ENCODE measurements at places on chromosomes 16 and 17.

DNA sequence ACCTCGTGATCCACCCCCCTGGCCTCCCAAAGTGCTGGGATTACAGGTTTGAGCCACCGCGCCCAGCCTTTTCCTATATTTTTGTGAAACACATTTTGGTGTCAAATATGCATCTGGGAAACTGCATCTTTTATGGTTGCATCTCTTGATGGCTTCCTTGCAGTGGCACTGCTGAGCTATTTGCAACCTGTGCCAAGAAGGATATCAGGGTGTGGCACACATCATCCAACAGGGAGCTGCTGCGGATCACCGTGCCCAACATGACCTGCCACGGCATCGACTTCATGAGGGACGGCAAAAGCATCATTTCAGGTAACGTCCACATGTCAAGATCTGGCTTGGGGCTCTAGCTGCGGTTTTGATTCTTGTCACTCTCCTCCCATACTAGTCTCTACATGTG, 16.8 kb upstream of the USP43 start:
- no peak for DNase-seq

DNA sequence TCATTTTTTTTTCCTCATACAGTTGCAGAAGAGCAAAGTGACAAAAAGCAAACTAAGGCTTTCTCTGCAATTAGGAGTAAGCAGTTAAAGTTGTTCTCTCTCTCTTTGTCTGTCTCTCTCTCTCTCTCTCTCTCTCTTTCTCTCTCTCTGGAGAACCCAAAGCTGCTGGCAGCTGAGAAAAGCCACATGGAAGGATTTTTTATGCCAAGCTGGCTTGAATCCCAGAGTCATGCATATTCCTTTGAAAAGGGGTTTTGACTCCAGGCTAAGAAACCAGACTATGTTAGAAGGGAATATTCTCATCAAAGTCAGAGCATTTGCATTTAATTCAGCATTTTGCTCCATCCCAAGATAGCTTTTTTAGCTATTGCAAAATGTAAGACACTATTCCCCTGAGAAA, 1114.2 kb upstream of the GOT2 start:
- DNase-seq: no peak

DNA sequence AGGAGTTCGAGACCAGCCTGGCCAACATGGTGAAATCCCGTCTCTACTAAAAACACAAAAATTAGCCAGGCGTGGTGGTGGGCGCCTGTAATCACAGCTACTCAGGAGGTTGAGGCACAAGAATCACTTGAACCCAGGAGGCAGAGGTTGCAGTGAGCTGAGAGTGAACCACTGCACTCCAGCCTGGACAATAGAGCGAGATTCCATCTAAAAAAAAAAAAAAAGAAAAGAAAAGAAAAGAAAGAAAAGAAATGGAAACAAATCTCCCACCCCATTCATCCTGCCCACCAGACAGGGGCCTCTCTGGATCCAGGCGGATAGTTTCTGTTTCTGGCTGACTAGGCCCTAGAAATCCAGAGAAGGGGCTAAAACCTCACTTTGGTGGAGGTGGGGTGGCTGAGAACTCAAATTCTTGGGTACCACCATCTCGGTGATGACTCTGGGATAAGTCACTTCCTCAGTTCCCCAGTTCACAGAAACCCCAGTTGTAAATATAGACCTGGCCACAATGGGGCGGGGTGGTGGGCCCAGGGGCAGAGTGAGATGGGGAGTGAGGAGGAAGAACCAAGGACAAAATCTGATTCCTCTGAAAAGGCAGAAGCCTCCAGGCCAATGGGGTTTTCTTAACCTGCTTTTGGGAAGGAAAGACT, 22.2 kb downstream of the SOCS1 start:
- peak; percentile 91 for DNase-seq

DNA sequence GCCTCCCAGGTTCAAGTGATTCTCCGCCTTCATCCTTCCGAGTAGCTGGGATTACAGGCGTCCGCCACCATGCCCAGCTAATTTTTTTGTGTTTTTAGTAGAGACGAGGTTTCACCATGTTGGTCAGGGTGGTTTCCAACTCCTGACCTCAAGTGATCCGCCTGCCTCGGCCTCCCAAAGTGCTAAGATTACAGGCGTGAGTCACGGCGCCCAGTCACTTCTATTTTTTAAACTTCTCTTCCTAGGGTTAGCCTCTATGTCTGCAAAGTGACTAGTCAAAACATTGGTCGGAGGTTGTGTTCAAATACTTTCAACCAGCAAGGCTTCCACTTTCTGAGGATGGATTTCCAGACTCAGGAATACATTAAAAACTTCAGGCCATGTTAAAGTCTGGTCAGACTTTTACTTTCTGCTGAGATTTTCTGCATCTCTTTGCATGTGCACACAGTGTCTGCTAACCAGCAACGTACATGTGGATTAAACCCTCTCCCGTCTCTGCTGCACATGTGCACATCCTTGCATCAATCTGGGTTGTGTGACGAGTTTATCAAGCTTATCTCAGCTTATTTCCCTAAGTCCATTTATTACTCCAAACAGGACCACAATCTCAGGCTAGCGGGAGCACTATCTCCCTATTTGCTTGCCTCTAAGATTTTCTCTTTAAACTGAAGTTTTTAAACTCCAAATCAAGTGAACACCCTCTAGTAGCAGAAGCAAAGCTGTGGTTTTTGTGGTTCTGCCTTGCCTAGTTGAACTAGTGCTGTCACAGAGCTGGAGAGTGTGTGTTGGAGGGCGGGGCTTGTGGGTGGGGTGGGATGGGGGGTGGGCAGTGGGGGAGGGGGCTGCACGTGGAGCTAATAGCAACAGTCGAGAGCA, 525.2 kb upstream of the GOT2 start:
- no peak for DNase-seq

GRCh38 chr17:42016411-42016831, 818 bp downstream of the DNAJC7 start:
- peak; percentile 23 for DNase-seq

GRCh38 chr16:2598723-2599122, 60.9 kb downstream of the PDPK1 start:
- DNase-seq: no peak

DNA sequence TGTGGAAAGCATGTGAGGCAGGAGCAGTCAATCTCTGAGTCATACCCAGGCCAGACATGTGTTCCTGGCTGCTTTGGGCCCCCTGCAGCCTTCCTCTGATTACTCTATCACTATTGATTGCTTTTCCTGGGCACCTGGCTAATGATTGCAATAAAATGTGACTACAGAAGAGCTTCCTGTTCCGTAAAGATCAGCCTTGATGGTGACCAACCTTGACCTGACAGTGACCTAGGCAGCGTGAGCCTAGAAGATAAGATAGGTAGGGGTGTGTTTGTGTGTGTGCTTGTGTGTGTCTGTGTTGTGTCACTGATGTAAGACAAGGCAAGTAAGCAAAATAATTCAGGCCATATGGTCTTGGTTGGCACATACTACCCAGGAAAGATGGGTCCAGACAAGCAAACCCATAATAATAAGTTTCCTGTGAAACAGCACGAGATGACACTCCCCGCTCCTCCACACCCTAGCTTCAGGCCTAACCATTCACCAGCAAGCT, 367.7 kb upstream of the CDH11 start:
- DNase-seq: no peak

DNA sequence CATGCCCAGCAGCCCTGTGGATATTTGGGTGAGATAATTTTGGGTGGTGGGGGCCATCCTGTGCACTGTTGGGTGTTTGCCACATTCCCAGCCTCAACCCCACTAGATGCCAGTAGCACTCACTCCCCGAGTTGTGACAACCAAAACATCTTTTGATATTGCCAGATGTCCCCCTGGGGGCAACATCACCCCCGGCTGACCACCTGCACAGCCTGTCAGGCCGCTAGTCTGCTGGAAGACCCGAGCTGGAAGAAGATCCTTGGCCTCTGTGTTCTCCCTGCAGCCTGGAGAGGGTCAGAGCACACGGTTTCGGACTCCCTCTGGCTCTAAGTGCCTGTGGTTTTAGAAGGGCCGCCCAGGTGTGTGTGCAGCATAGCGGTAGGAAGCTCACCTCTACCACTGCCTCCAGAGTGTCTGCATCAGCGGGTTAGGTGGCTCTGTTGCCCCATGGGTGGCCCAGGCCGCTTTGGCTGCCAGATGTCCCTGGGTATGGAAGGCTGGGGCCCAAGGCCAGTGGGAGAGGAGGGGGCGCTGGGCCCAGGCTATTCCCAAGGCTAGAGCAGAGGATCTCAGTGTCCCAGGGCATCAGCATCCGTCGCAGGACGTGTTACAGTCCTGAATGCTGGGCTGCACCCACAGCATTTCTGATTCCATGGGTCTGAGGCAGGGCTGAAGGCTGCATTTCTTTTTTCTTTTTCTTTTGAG, 195.8 kb upstream of the GSE1 start:
- no peak for DNase-seq

DNA sequence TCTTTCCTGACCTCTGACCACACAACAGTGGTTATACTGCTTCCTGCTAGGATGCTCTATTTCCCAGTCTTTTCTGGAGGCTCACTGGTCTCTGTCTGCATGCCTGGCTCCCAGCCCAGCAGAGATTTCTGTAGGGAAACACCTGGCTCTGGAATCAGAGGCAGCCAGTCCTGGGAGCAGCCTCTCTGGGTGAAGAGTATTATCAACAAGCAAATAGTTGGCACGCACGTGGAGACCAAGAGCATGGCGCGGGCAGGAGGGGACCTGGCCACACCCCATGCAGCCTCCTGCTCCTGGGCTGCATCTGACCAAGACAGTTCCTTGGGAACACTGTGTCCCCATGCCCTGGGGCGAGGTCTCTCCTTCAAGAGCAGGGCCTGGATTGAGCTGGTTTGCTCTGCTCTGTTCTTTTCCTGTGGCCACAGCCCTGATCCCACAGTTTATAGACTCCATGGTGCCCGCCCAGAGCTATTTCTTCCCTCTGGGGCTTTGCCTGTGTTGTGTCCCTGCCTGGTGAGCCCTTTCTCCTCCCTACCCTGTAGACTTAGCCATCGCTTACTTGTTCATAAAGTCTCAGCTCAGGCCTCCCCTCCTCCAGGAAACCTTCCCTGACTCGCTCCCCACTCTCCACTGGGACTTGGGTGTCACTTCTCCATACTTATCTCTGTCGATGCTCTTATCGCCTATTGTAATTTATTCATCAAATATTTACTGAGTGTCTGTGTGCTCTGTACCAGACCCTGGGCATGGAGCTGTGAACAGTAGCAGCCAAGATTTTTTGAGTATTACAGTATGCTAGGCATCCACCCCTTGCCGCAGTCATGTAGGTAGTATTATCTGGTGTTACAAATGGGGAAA, 60.6 kb downstream of the SCNN1B start:
- DNase-seq: no peak

DNA sequence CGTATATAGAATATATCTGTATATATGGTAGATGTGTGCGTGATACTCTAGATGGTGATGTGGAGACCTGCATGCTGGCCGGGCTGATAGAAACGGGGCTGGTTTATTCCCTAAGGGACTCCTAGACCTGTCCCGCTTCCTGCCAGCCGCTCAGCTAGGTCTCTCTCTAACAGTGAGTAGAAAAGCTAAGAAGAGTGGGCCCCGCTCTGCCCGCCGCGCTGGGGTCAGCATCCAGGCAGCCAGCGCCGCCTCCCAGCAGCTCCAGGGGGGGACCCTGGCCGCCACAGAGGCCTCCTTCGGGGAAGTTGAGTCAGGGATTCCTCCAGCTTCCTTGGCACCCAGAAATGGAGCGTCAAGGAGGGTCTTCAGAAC, 9.4 kb downstream of the CYGB start:
- no peak for DNase-seq

DNA sequence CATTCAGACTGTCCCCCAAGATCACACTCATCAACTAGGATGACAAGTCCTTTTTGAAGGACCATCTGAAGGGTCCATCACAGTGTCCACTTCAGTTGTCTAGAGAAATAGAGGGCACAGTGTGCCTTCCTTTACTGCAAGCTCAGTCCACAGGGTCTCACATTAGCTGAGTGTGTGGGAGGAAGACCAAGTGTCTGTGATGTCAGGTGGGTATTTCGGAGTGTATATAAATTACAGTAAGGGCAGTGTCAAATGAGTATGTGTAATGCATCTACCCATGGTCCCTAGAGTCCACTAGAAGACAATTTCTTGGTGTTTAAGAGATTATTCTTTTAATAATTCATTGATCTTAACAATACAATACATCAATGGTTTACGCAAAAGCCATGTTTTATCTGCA, 272.2 kb downstream of the CDH13 start:
- DNase-seq: no peak

GRCh38 chr16:31875112-31875803, 1.7 kb downstream of the ZNF267 start:
- no peak for DNase-seq

DNA sequence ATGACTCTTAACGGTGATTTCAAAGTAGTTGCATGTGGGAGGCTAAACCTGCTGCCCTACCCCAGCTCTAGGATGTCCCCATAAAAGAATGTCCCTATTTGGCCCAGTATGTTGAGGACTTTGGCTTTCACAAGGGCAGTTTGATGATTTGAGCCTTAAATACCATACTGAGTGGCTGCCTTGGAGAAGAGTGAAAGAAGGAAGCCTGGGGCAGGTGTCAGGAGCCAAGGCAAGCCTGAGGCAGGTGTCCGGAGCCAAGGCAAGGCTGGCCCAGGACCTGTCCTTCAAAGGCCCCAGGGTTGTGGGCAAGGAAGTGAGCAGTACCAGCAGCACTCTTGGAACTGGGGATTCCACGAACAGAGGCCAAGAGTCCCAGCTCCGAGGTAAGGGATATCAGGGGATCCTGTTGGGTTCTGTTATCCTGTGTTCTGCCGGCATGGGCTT, 18.6 kb downstream of the ST6GALNAC2 start:
- peak; percentile 26 for DNase-seq

DNA sequence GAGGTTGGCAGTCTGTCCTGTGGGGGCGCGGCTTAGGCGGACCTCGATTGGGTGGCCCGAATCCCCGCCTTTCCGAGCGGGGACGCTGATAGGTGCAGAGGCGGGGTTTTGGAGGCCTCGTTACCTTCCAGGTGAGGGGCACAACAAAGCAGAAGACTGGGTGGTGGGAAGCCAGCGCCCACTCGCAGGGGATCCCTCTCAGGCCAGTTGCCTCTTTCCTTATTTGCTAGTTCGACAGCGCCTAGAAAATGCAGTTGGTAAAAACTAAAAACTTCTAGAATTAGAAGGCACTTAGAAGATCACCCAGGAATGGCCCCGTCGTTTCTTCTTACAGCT, 730 bp downstream of the KAT7 start:
- no peak for DNase-seq

- no peak for DNase-seq
These were observed 23.6 kb downstream of the METTL22 start for GRCh38 chr16:8645141-8645521.

DNA sequence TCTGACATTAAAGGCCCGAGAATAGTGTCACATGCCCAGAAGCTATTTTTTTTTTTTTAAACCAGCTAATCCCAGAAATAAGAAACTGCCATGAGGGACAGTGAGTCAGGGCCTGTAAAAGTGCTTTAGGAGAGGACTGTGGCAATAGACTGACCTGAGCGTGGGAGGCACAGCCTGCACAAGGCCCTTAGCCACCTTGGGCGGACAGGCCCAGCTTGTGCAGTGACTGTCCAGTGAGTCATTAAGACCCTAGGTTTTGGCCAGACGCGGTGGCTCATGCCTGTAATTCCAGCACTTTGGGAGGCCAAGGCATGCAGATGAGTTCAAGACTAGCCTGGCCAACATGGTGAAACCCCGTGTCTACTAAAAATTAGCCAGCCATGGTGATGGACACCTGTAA, 343.0 kb upstream of the ZFHX3 start:
- DNase-seq: no peak

- no peak for DNase-seq
These were observed 50.4 kb downstream of the LITAF start for GRCh38 chr16:11536104-11536866.

- DNase-seq: no peak
These were observed 38.7 kb upstream of the RHBDL3 start for GRCh38 chr17:32226886-32227285.
